ENCODE measurements at places on chromosomes 13 and 19. TPM values are rescaled to one million over a fixed set of nuclear protein-coding genes. Genes with fewer than 3 reads are reported as not detected.

The ZNF320 gene
- not detected for total RNA-seq

The OR10H1 gene
- not detected for total RNA-seq

The ZNF543 gene
- total RNA-seq = 4.5 TPM

The ZNF560 gene
- total RNA-seq = not detected

The SIGLEC14 gene
- total RNA-seq = 0.75 TPM

The RGL3 gene
- total RNA-seq = 63.2 TPM

Data from ascending aorta (tissue), 2 donors.